ENCODE measurements at places on chromosomes 12 and 14.

GRCh38 chr14:105497671-105498429, 6.8 kb downstream of the TEDC1 start:
- no peak for DNase-seq

DNA sequence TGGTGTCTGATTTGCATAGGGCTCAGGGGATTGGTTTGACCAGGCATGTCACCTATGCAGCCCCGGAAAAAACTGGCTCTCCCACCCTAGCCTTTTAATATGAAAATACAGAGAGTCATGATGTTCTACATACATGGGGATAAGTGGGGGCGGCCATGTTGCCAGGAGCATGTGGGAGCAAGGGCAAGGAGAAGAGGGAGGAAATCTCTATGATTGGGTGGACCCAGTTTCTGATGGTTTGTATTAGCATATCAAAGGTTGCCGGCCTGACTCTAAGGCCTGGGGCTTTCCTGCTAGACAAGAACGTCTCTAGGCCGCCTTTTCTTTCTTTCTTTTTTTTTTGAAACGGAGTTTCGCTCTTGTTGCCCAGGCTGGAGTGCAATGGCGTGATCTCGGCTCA, 123.4 kb upstream of the CPSF6 start:
- no peak for DNase-seq

- DNase-seq: no peak
Measured at GRCh38 chr12:92139634-92140150, 6.0 kb downstream of the BTG1 start.

DNA sequence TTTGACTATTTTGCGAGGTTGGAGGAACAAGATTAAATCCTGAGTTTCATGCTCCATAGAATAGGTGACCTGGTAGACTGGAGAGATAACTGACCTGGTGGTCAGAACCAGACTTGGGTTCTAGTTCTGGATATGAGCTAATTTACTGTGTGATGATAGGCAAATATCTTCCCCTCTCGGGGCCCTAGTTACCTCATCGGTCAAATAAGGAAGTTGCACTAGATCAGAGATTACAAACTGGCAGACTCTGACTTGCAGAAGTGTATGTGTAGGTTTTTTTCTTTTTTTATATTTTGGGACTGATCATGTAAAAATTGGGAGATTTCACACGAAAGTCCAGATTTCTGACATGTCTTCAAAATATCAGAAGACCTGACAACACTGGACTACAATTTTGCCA, 37.0 kb downstream of the RPH3A start:
- DNase-seq: no peak

GRCh38 chr12:79655036-79655435, 35.7 kb downstream of the PAWR start:
- DNase-seq: no peak

- no peak for DNase-seq
Measured at GRCh38 chr12:88067301-88067700, 38.1 kb upstream of the C12orf50 start.

- no peak for DNase-seq
Measured at GRCh38 chr12:2485681-2486080, 309.1 kb upstream of the FKBP4 start.

- no peak for DNase-seq
Measured at GRCh38 chr14:34252227-34252626, 209.8 kb downstream of the SPTSSA start.

DNA sequence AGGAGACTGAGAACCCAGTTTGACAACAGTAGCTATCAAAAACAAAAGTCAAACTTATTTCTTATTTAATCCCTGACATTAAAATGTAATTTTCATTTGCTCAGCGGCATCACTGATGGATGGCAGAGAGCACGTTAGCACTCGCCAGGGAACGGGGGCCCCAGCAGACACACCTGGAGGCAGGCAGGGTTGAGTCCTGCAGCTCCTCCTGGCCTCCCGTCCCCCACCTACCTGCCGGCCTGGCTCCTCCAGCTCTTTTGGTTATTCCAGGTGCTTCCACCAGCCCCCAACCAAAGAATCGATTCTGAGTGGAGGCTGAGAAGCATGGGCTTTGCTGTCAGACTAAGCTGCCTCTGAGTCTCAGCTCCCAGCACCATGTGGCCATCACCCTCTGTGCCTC, 113.6 kb downstream of the PHETA1 start:
- no peak for DNase-seq

DNA sequence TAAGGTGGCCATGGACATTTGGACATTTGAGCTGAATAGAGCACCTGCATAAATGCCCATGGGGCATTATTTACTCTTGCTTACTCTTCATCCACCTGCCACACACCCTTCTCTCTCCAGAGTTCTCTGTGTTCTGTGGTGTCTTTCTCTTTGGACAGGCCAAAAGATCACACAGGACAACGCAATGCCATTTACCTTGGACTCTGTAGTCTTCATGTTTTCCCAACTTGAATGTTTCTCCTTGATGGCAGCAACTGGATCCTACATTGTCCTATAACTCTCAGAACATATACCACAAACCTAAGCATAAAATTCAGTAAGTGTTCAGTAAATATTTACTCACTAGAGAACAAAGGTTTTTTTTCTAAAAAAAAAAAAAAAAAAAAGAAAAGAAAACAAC, 41.7 kb upstream of the PTHLH start:
- DNase-seq: no peak

GRCh38 chr12:96427269-96427729, 27.1 kb upstream of the CDK17 start:
- no peak for DNase-seq

GRCh38 chr14:70708717-70709570, 67.2 kb downstream of the TTC9 start:
- no peak for DNase-seq

- no peak for DNase-seq
Measured at GRCh38 chr12:124564971-124565491, 2.4 kb downstream of the NCOR2 start.
